Endothelial cell of umbilical vein (primary cell): ENCODE measurements at places on chromosomes 6 and 20. TPM values are rescaled to one million over a fixed set of nuclear protein-coding genes. Genes with fewer than 3 reads are reported as not detected.

ANKRD6 gene
- 7.7 and 9.6 TPM in 2 replicates for total RNA-seq

RBBP9 gene
- total RNA-seq: 17.0 and 17.2 TPM in 2 replicates

ERVFRD-1 gene
- total RNA-seq: not detected in 2 replicates

SLC35F1 gene
- total RNA-seq: not detected in 2 replicates

TRIM15 gene
- not detected in 2 replicates for total RNA-seq

CLVS2 gene
- not detected in 2 replicates for total RNA-seq

PRKN gene
- total RNA-seq: 0.60 TPM in 1 of 2 replicates, not detected in the other

CCDC28A gene
- total RNA-seq: 10.5 and 12.8 TPM in 2 replicates

NNAT gene
- 2.3 and 10.7 TPM in 2 replicates for total RNA-seq

RAET1E gene
- total RNA-seq: not detected in 2 replicates

OTOR gene
- total RNA-seq: not detected in 2 replicates

HFE gene
- total RNA-seq: 5.6 and 6.3 TPM in 2 replicates

IL20RA gene
- total RNA-seq: not detected in 2 replicates

STX11 gene
- 4.7 and 6.0 TPM in 2 replicates for total RNA-seq

OLIG3 gene
- total RNA-seq: not detected in 2 replicates

LHFPL5 gene
- total RNA-seq: not detected in 2 replicates

SLC32A1 gene
- total RNA-seq: not detected in 2 replicates

SFTA2 gene
- not detected in 2 replicates for total RNA-seq

SEMG1 gene
- total RNA-seq: not detected in 2 replicates

PBOV1 gene
- not detected in 2 replicates for total RNA-seq

KIF6 gene
- not detected in 2 replicates for total RNA-seq

TPBG gene
- total RNA-seq: 9.0 and 11.4 TPM in 2 replicates

NR2E1 gene
- total RNA-seq: not detected in 2 replicates

EYA2 gene
- not detected in 2 replicates for total RNA-seq

SLC35D3 gene
- total RNA-seq: not detected in 2 replicates

CLPSL2 gene
- not detected in 2 replicates for total RNA-seq

IYD gene
- total RNA-seq: not detected in 2 replicates

ENPP1 gene
- total RNA-seq: 1.4 and 1.5 TPM in 2 replicates

CGA gene
- not detected in 2 replicates for total RNA-seq

APCDD1L gene
- 0.88 and 1.4 TPM in 2 replicates for total RNA-seq

GSS gene
- 46.9 and 47.9 TPM in 2 replicates for total RNA-seq

TTK gene
- total RNA-seq: 23.6 and 29.4 TPM in 2 replicates

PACSIN1 gene
- total RNA-seq: not detected in 2 replicates

NOTCH4 gene
- 114 and 120 TPM in 2 replicates for total RNA-seq

PRSS16 gene
- not detected in 2 replicates for total RNA-seq
